ENCODE measurements at places on chromosomes 3 and 15.

DNA sequence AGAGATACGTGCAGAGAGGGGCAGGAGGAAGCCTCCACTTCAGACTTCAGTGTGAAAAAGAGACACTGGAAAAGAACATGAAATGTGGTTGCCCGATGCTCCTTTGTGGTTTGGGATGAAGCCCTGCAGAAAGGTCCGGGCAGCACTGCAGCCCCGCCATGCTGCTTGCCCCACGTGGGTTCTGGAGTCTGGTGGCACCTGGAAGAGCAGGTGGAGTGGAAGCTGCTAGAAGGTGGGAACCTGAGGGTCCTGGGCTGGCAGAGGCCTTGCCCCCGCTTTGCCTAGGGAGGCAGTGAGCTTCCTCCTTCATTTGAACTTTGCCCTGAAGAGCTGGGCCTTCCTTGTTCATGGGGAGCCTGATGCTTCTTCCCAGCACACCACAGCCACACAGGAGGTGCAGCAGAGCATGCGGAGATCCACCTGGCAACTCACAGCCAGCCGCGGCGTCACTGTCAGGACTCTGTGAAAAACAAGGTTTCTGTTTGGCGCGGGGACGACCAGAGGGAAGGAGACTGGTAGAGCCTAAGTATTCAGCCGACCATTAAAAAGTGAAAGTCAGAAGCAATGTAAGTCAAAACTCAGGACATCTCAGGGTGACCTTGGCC, 59.0 kb downstream of the APBA2 start:
- DNase-seq: no peak

GRCh38 chr15:27993996-27994780, 104.9 kb downstream of the OCA2 start:
- DNase-seq: no peak

GRCh38 chr15:51971032-51971374, 575 bp downstream of the LEO1 start:
- no peak for DNase-seq

DNA sequence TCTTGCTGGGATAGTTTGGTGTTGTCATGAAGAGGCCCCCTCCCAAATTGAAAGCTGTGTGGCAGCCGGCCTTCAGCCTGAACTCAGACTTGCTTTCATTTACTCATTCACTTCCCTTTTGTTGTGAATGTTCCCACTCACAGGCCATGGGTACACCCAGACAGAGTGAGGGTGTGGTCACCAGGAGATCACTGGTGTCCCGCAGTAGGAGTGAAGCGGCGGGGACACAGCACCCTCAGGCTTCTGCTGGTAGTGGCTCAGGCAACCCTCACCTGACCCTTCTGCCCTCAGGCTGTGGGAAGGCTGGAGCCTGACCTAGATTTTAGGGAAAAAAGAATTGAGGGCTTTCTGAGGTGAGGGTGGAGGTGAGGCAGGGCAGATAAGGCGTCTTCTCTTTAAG, 244.4 kb downstream of the SOX2 start:
- no peak for DNase-seq

DNA sequence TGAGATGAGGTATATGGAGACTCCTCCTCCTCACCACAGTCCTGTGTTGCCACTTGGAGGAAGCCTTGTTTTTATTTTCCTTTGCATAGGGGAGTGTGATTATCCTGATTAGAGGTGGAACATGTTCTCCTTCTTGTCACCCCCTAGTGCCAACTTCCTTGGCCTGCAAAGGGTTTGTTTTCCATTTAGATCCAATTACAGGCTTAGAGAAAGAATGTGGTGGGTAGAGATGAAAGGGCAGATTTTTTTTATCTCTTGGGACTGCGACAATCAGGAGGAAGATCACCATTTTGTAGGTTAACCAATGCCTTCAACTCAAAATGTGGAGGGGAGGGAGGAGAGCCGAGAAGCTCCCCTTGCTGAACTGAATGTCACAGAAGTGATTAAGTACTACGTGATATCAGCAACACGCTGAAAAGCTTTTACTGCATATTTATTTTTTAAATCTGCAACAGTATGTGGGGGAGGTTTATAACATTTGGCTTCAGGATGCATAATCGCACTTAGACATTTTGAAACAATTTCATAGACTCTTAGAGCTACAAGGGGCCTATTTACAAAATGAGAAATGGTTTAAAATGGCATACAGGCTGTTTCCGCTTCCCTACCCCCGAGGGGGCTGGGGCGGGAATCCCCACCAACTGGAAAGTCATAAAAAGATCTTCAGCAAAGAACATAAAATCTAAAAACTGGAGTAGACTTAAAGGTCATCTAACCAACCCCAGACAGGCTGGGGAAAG, 2.4 kb downstream of the LMCD1 start:
- no peak for DNase-seq

DNA sequence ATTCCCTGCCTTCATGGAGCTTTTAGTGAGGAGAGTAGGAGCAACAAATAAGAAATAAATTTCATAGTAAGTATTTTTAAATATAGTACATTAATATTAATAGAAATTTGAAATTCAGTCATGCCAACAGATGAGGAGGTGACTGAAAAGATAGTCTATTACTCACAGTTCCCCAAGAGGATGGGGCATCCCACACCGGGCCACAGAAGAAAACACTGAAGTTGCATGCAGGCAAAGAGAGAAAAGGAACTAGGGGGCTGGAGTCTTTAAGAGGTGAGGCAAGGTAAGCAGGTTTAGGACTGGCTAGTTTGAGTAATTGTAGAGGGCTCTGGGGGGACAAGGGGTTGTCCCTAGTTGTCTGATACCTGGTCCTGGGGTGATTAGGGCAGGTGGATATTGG, 120.1 kb upstream of the UMPS start:
- DNase-seq: no peak

GRCh38 chr3:128229106-128229857, 76.0 kb downstream of the EEFSEC start:
- no peak for DNase-seq

DNA sequence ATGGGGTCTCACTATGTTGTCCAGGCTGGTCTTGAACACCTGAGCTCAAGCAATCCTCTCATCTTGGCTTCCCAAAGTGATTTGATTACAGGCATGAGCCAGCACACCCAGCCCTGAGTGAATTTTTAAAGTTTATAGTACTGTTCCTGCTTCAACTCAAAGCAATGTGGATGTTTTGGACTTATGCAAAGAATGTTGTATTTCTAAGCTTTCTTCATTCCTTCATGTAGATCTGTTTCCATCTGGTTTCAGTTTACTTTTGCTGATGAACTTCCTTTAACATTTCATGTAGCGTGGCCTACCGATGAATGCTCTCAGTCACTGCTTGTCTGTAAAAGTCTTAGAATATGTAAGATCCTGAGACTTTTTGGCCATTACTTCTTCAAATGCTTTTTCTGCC, 23.2 kb downstream of the NRG4 start:
- DNase-seq: no peak

DNA sequence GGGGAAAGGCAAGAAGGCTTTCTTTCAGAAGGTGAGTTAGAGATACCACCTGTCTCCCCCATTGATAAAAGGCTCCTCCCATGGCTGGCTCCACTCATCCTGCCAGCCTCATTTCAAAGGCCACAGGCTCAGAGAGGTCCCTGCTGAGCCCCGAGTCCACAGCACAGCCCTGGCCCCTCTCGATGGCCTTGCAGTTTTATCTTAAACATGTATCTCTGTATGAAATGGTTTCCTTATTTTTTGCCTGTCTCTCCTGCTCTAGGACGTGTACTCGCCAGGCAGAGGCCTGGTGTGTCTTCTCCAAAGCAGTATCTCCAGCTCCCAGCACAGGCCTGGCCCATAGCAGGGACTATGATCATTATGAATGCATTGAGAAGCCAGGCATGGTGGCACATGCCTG, 160.5 kb upstream of the NSMCE3 start:
- DNase-seq: no peak

- no peak for DNase-seq
These were observed at the start of gene PTH1R for GRCh38 chr3:46877406-46878125. PTH1R (plus strand) TSS chr3:46877721; CDS start chr3:46883560, 5,839 bp downstream.

GRCh38 chr3:63727233-63727632, 74.8 kb downstream of the SNTN start:
- no peak for DNase-seq

GRCh38 chr15:97143592-97144376, 813.3 kb downstream of the NR2F2 start:
- no peak for DNase-seq

- DNase-seq: no peak
These were observed at the start of gene ATP2B2 for GRCh38 chr3:10505050-10505790. ATP2B2 (minus strand) TSS chr3:10505586; CDS start chr3:10449543, 56,043 bp downstream.

- DNase-seq: no peak
These were observed 827.0 kb downstream of the CADM2 start for GRCh38 chr3:85785766-85786165.

DNA sequence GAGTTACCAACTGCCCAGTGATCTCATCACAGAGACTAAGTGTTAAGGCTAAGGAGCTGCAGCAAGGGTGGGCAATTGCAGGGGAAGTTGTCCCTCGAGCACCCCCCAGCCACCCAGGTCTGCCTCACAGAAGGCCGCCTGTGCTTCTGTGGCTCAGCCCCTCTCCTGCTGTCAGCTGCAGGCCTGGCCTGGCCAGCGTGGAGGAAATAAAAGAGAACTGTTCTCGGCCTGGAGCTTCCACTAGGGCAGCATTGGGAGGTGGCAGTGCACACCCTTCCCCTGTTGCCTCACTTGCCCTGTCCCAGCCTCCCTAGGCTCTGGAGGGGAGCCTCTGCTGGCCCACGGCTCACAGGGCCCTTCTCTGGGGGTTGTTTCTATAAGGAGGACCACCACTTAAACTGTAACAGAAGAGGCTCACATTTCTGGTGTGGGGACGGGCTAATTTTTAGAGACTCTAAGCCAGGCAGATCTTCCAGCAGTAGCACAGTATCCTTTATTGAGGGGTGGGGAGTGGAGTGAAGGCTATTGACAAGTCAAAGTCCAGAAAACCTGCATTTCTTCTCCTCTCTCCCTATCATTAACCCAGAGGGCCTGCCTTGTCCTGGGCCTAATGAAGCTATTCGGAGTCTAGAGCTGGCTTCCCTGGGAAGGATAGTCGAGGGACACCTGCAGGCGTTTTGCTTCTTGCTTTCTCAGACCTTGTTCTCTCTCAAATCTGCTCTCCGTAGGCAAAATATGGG, 75.6 kb upstream of the ADPGK start:
- DNase-seq: no peak

- no peak for DNase-seq
These were observed 87.5 kb downstream of the CORO2B start for GRCh38 chr15:68666120-68666811.

GRCh38 chr3:127214975-127215374, 22.0 kb downstream of the PRR23E start:
- DNase-seq: no peak

- peak; percentile 67 for DNase-seq
These were observed 4.3 kb downstream of the SLCO3A1 start for GRCh38 chr15:91857772-91858171.

GRCh38 chr3:15427981-15428380, 583 bp downstream of the EAF1 start:
- DNase-seq: no peak

All from activated CD8-positive, alpha-beta T cell treated with anti-CD3 and anti-CD28 coated beads, Interleukin-2, amount 10 ng/mL, durations not matched to agents 7 days and 5 days (primary cell).